GM12892 (cell line): ENCODE measurements at places on chromosomes 5 and 9.

DNA sequence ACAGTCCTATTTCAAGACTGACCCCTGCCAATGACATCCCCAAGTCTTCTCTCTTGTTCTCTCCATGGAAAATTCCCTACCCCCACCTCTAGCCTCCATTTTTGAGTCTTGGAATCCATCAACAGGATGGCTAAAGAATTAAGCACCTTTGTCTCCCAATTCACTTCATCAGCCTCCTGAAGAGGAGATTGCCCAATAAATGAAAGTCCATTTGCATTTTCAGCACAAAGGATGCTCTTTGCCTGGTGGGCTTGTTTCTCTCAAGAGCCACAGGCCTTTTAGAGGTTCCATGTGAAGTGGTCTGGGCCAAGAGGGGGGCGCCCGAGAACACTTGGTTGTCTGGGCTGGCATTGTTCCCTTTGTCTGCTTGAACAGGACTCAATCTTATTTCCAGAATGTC is 12.6 kb downstream of the HSD17B3 start:
- no peak for DNase-seq

GRCh38 chr5:93677359-93677891 is 64.0 kb downstream of the POU5F2 start:
- DNase-seq, result no peak

GRCh38 chr5:164230341-164230740 is 724.9 kb downstream of the MAT2B start:
- no peak for DNase-seq

DNA sequence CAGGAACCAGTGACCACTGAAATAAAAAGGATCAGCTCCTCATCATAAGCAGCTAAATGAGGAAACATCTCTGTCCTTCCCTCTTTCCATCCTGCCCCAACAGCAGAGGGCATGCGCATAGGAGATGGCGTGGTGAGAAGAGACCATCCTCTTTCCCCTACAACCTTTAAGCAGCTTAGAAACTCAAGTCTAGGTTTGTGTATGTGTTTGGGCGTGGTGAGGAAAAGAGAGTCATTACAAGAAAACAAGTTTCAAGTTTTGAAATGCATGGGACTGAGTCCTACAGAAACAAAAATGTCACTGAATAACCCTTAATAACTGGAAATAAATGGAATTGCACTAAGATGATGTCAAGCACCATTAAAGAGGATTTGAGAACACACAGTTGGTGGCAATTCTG is 96.4 kb upstream of the IL12B start:
- no peak for DNase-seq

DNA sequence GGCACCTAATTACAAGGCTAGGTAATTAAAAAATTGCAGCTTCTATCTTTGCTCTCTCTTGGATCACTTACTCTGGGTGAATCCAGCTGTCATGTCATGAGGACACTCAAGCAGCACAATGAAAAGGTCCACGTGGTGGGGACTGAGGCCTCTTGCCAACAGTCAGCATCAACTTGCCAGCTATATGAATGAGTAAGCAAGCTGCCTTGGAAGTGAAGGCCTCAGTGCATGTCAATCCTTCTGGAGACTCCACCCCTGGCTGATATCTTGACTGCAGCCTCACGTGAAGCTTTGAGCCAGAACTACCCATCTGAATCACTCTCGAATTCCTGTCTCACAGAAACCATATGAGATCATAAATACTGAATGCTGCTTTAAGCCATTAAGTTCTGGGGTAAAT is 140.5 kb downstream of the SNX18 start:
- no peak for DNase-seq

GRCh38 chr5:25160891-25161290 is 516.1 kb upstream of the CDH10 start:
- DNase-seq, result no peak

DNA sequence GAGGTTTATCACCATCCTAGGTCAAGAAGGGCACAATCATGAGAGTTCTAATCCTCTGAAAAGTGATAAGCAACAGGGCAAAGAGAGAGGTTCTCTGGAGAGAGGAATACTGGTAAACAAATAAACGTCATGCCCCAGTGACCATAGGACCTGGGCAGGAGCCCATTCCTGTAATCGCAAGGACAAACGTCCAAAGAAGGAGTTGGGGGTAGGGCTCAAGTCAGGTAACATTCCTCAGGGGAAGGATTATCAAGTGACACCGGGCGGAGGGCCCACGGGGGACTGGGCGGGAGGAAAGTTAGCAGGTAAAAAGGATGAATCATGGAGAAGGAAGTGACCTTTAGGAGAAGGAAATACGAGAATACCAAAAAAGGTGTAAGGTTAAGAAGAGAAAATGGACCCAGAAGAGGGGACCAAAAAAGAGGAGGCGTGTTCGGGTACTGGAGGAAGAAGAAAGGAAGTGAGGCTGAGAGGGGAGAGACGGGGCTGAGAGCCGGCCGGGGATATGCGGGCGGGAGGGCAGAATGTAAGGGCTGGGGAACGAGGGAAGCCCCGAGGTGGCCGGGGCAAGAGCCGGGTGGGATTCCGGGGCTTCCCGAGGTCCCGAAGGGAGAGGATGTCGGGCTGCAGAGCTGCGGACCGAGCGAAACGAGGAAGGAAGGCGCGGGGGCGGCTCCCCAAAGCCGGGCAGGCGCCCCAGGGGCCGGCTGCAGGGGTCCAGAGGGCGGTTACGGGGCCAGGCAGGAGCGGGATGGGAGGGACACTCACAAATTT is 583 bp downstream of the DIAPH1 start:
- DNase-seq, result no peak

- DNase-seq, result no peak
Observed at GRCh38 chr5:173761178-173761513, 127.0 kb upstream of the CPEB4 start.

GRCh38 chr5:133900534-133901270 is 67.7 kb downstream of the C5orf15 start:
- no peak for DNase-seq
